ENCODE measurements at places on chromosomes 11 and 22.

- DNase-seq, result no peak
Observed at GRCh38 chr11:34105957-34106504, 602 bp downstream of the NAT10 start.

DNA sequence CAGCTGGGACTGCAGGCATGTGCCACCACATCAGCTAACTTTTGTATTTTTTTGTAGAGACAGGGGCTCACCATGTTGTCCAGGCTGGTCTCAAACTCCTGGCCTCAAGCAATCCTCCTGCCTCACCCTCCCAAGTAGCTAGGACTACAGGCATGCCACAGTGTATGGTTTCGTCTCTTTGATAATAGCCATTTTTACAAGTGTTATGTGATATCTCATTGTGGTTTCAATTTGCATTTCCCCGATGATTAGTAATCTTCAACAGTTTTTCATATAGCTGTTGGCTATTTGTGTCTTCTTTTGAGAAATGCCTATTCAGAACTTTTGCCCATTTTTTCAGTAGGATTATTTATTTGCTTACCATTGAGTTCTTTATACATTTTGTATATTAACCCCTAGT, 9.0 kb upstream of the MTMR3 start:
- no peak for DNase-seq

- peak; percentile 68 for DNase-seq
Observed at GRCh38 chr11:117946842-117947526, 17.8 kb upstream of the TMPRSS13 start.

DNA sequence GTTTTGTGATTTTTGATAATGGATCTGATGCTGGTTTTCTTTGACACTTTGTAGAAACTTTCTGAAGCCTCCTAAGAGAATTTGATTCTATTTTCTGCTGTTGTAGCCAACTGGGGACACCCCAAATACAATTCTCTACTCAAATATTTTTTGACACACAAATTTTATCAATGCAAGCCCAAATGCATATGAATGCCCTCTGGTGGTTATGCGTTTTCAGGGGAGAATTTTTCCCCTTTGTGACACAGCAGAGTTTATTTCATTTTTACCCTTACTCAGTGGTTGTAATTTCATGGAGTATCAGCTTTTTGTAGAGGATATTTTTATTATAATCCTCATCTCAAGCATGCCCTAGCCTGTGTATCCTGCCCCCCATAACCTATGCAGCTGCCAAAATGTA, 44.7 kb upstream of the MTMR2 start:
- DNase-seq, result no peak

- DNase-seq, result no peak
Observed at GRCh38 chr22:40679964-40680818, 907 bp downstream of the MCHR1 start.

DNA sequence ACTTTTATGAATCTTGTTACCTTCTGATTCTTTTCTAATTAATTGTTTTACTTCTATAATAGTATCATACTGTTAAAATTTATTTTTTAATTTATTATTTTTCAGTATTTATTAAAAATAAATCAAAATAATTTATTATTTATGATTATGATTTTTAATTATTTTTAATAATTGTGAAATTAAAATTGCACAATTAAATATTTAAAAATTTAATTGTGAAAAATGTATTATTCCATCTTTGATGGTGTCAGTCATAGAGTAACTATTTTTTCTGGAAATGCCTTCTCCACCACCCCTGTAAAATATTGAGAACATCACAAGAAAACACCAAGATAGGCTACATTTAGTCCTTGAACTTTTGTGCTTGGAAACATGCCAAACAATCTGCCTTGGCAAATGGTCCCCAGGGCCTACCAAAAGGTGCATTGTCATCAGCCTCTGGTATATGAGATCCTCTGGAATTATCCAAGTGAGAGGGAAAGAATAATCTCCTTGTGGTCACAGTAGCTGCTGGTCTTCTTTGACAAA, at the start of gene OR8H2:
TSS of gene OR8H2 (plus strand) at position 478 of the 528 bp plus-strand sequence. CDS start 1,356 bp downstream, outside the sequence.
- no peak for DNase-seq

DNA sequence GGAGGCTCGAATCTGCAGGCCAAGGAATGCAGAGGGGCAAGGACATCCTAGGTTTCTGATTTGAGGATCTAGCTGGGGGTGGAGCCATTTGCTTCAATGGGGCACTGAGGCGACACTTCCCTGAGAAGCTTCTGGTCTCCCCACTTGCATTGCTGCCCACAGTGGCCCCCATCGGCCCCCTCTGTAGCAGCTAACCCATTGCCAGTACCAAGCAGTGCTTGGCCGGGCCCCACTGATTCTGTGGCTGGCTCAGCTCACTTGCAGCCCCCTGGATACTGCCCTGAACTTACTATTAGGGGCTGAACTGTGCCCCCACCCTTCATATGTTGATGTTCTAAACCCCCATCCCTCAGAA, 42.9 kb upstream of the SHISAL1 start:
- DNase-seq, result no peak

- DNase-seq, result no peak
Observed at GRCh38 chr11:18615628-18616392, 16.2 kb downstream of the MISFA start.

GRCh38 chr11:96235751-96236150, 107.2 kb downstream of the MAML2 start:
- DNase-seq, result no peak

DNA sequence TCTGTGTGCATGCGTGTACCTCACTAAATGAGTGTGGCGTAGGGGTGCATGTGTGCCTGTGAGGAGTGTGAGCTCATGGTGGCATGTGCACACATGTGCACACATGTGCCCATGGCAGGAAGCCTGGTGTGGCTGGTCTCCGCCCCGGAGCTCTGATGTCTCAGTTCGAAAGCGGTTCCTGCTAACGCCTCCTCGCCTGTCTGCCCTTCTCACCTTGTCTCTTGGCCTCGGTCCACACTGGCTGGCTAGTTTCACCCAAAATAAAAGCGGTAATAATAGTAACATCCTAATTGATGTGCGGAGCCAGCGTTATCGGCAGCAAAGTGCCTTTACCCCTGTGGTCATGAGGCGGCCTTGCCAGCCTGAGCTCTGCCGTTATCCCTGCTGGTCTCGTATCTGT, 1190.4 kb downstream of the BRD1 start:
- DNase-seq, result no peak
